ENCODE measurements at places on chromosomes 4 and X.

DNA sequence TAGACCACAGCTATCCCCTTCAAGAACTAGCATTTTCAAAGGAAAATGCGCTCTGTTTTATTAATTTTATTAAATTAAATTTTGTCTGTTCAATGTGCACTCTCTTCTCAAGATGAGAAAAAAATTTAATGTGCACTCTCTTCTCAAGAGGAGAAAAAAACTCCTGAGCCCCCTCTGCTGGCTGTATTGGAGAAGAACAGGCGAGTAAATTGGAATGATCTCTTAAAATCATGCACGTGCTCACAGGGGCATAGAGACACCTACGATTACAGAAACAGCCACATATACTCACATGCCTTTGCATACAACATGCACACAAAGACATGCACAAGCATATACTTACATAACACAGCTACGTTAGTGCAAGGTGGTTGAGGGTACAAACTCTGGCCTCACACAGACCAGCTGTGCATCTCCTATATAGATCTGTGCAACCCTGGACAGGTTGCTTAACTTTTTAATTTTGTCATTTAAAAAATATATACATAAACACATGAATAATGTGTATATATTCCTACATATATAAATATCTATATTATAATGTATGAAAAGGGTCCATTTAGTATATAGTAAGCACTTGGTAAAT is 176.2 kb upstream of the CXorf66 start:
- DNase-seq, result peak; percentile 53

GRCh38 chrX:154121961-154122360 is 22.1 kb upstream of the OPN1LW start:
- DNase-seq, result no peak

GRCh38 chrX:111319451-111319850 is 49.2 kb upstream of the CAPN6 start:
- DNase-seq, result no peak

- no peak for DNase-seq
Measured at GRCh38 chr4:102608190-102608589, 107.0 kb downstream of the NFKB1 start.

DNA sequence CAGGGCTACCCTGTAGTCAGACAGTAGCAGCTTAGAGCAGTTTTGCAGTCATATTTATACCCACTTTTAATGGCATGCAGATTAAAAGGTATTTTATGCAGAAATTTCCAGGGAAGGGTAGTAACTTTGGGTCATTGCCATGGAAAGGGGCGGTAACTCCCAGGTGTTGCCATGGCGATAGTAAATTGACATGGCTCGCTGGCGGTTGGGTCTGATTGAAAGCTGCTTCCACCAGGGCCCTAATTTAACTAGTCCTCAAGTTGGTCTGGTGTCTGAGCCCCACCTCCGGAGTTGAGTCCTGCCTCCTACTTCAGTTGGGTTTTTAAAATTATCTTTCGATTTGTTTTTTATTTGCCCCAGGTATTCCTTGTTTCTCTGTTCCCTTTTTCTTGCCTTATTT is 70.1 kb downstream of the NAA11 start:
- no peak for DNase-seq

DNA sequence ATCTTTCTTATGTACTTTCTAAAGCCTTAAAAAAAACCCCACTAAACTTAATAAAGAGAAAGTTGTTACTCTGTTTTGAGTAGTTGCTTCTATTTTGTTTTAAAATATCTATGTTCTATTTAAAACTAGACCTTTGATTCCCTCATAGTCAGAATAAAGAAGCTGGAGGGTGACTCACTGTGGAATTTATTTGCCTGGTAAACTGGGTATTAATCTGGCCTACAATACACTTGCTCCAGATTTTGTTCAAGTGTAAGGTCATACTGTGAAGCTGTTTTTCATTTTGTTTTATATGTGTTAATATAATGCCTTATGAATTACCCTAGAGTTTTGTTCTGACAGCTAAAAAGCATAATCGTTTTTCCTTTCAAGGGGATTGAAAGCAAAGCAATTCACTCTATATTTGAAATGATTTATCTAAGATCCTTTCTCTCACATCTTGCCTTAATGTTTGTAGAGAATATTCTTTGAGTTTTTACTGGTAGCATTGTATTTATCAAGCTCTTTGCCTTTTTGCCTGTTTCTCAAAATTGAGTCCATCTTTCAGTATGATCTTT is 277.4 kb upstream of the PITX2 start:
- no peak for DNase-seq

DNA sequence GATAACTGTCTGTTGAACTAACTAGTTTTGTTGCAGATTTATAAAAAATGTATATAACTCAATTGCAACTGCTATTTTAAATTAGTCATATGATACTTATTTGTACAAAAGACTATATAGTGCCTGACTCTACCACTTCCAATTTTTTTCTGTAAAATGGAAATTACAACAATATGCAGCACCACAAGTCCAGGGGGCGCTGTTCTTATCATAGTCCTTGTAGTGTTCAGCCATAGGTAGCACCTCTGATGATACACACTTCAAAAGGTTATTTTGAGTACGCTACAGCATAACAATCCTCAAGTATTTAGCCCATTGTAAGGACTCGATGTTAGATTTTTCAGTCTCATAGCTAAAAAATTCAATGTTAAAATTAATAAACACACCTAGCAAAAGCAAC is 174.9 kb downstream of the CORIN start:
- DNase-seq, result peak; percentile 33

DNA sequence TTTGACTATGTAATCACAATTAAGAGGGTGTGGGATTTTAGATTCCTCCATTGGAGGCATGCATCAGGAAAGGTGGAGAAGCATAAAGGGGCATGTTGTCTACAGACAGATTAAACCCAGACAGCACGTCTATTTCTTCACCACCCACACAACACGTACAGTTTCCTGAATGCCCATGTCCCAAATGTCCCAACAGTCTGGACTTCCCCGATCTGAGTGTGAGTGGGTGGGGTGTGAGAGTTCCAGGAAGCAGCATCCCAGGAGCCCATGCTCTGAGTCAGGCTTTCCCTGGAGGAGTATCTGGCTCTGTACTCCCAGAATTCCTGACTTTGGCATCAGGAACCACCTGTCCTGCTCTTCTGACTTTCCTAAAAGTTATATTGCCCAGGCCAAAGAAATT is 30.8 kb upstream of the NDP start:
- no peak for DNase-seq

GRCh38 chr4:176425035-176425434 is 105.3 kb downstream of the SPCS3 start:
- no peak for DNase-seq

DNA sequence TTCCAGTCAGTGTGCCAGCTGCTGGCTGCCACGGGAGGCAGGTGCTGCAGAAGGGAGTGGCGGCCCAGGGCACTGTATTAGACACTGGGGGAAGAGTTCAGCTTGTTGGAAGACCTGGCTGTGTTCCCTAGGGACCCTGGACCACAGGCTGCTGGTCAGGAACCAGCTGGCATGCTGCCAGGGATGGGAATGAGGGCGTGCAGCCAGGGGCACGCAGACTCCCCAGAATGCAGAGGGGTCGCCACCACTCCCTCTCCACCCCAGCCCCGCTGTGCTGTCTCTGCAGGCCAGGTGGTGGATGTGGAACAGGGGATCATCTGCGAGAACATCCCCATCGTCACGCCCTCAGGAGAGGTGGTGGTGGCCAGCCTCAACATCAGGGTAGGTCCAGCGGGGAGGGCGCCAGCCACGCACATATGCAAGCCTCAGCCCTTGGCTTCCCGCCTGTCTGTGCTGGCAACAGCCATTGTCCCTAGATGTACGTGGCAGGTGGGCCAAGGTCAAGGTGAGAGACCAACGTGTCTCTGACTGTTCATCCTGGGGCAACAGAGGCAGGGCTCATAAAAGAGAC is 12.3 kb downstream of the ABCD1 start:
- no peak for DNase-seq

DNA sequence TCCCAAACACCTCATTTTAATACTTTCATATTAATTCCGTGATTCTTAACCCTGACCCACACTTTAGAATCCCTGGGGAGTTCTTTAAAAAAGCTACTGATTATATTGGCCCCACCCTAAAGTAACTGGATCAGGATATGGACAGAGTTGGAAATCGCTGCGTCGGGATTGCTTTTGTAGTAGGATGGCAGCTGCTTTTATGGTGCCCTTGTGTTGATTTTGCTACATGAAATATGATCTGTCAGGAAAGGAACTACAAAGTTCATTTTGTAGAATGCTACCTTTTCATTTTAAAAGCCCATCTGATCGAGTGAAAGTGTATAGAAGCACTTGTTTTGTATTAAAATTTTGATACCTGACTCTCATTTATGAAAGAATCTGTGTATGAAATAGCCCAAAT is 43.6 kb downstream of the TMEM131L start:
- no peak for DNase-seq

- DNase-seq, result no peak
Measured at GRCh38 chr4:74480267-74480666, 35.3 kb downstream of the AREG start.

GRCh38 chr4:42562016-42562415 is 94.9 kb downstream of the ATP8A1 start:
- DNase-seq, result no peak

GRCh38 chr4:5887011-5887360 is 5.9 kb downstream of the CRMP1 start:
- DNase-seq, result no peak

DNA sequence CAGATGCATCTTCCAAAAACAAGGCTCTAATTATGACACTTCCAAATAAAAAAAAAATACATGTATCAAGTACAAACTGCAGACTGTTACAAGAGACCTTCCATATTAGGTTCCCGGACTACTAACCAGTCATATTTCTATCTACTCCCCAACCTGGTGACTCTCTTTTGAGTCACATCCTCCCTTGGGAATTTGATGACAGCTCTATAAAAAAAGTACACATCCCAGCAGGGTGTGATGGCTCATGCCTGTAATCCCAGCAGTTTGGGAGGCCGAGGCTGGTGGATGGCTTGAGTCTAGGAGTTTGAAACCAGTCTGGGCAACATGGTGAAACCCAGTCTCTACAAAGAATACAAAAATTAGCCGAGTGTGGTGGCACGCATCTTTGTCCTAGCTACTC is 14.9 kb downstream of the RPGR start:
- DNase-seq, result no peak

DNA sequence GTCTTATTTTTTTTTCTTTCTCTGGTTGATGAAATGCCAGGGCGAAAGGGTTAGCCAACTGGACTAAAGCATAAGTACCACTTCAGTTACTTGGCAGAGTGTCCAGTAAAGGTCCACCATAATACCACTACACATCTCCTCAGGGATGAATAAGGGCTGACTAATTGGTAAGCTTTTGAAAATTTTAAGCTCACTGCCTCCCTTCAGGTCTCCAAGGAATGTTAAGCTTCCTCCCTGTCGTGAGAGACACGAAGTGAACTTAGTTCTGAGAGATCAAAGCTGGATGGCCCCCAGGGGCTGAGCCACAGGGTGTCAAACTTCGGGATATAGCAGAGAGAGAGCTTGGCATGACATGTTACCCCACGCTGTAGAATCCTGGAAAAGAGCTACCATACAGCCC is 111.4 kb downstream of the VSIG4 start:
- DNase-seq, result no peak

- no peak for DNase-seq
Measured at GRCh38 chr4:152352622-152353116, 183.2 kb downstream of the FBXW7 start.

DNA sequence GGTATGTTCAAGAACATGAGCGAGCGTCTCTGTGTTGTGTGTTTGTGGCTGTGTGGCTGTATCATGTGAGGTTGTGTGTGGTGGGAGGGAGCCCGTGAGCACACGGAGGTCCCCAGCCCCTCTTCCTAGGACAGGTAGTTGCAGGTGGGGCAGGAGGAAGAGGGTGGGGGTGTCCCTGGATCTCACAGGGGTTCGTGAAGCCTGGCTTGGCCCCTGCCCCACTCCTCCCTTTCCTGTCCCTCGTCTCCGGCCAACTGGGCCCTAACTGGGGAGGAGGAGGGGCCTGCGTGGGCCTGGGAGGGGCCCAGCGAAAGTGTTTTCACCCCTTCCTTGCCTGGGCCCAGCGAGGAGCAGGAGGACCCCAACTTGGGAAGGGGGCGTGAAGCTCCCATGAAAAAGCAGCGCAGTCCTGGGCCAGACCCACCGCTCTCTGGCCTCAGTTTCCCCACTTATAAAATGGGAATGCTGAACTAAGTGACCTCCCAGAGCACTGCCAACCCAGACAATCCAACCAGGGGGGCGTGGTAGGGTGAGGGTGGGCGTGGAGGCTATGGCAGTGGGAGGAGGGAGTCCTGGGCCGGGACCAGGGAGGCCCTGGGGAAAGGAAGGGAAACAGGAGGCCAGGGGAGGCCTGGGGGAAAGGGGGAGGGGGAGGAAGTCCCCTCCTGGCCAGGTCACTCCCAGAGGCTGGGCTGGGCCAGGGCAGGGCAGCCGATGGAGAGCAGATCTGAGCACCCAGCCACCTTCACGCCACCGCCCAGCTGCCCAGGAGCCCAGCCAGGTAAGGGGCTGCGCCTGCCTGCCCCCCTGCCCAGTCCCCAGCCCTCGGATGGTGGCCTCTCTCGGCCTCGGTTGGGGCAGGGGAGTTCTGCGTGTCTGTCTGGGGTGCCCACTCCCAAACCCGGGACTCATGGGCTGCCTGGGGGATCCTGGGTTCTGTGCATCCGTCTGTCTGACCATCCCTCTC is at the start of gene AVPR2:
Gene AVPR2, plus strand, starts transcription at position 683 of the 967 bp plus-strand sequence. CDS start 473 bp downstream, outside the sequence.
- DNase-seq, result no peak

DNA sequence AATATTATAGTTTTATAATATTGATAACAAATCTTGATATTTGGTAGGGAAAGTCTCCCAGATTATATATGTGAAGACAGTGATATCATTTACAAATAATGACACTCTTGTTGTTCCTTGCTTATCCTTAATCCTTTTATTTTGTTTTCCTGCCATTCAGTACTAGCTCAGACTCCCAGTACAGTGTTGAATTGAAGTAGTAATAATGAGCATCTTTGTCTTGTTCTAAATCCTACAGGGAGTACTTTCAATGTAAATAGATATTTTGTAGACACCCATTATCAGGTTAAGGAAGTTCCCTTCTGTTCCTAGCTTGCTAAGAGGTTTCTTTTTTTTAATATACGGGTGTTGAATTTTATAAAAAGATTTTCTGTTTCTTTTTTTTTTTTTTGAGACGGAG is 33.0 kb downstream of the WWC2 start:
- no peak for DNase-seq

- DNase-seq, result no peak
Measured at GRCh38 chr4:47106561-47106960, 75.2 kb downstream of the GABRB1 start.

- DNase-seq, result no peak
Measured at GRCh38 chr4:128322986-128323385, 35.4 kb upstream of the PGRMC2 start.

DNA sequence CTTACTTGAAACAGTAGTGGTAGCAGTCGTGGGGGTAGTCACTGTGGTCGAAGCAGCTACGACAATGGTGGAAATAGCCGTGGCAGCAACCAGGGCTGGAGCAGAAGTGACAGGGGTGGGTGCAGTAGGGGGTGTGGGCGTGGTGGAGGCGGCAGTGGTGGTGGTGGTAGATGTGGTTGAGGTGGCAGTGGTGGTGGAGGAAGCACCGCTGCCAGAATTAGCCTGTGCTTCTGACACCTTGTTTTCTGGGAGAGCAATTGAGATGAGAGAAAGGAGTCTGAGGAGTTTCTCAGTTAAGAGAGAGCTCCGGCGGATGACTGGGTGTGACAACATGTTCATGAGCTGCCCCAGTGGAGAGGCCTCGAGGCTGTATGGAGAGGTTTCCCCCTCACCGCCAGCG is 113.5 kb upstream of the HSD17B10 start:
- no peak for DNase-seq

Measured in hematopoietic multipotent progenitor cell treated with erythropoietin and hydrocortisone succinate and interleukin-3 and kit ligand, for 8 days (in vitro differentiated cells).